ENCODE measurements at places on chromosomes 3 and 15. TPM values are rescaled to one million over a fixed set of nuclear protein-coding genes. Genes with fewer than 3 reads are reported as not detected.
A peak's percentile ranks its signal among the peaks of the same experiment; 100 is the strongest.

The NAALADL2 gene
- total RNA-seq, result 13.2 TPM

DNA sequence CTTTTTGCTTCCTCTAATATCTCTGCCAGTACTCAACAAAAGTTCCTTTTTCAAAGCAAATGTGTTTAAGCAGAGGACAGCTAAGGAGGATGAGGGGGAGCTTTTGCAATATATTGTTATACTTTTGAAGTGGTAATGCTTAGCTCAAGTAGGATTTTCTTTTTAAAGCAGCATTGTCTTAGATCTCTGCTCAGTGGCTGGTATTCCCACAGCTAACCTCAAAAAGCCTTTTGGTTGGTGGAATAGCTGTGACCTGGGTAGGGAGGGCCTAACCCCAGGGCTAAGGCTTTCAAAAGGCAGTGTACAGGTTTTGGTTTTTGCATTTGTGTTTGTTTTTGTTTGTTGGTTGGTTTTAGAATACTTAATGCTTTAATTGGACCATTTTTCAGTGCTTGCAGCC lies 76.1 kb downstream of the UBP1 start:
- DNase-seq, result no peak

- no peak for DNase-seq
These were observed 33.1 kb downstream of the KLF13 start for GRCh38 chr15:31359702-31360111.

DNA sequence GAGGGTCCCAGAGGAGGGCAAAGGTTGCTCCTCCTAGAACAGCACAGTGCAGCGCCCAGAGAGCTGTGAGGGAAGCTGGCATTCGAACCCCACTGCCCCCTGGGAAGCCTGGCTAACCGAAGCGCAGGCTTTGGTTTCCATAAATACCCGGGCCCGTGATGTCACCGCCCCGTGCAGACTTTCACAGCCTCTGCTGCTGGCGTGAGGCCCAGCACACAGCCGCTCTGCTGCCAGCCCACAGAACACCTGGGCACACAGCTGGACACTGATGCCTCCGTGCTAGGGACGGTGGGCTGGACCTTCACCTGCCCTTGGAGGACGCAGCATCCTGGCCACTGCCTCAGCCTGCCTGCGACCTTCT lies 1.0 kb downstream of the IQSEC1 start:
- peak; percentile 90 for DNase-seq

The PODXL2 gene
- 2.5 TPM for total RNA-seq

GRCh38 chr3:39469945-39470344 lies 2.5 kb downstream of the MOBP start:
- DNase-seq, result no peak

The ADAMTS17 gene
- 9.5 TPM for total RNA-seq

The PCLAF gene
- total RNA-seq, result 7.3 TPM

The GOLGA8F gene
- not detected for total RNA-seq

The ZIC1 gene
- not detected for total RNA-seq

DNA sequence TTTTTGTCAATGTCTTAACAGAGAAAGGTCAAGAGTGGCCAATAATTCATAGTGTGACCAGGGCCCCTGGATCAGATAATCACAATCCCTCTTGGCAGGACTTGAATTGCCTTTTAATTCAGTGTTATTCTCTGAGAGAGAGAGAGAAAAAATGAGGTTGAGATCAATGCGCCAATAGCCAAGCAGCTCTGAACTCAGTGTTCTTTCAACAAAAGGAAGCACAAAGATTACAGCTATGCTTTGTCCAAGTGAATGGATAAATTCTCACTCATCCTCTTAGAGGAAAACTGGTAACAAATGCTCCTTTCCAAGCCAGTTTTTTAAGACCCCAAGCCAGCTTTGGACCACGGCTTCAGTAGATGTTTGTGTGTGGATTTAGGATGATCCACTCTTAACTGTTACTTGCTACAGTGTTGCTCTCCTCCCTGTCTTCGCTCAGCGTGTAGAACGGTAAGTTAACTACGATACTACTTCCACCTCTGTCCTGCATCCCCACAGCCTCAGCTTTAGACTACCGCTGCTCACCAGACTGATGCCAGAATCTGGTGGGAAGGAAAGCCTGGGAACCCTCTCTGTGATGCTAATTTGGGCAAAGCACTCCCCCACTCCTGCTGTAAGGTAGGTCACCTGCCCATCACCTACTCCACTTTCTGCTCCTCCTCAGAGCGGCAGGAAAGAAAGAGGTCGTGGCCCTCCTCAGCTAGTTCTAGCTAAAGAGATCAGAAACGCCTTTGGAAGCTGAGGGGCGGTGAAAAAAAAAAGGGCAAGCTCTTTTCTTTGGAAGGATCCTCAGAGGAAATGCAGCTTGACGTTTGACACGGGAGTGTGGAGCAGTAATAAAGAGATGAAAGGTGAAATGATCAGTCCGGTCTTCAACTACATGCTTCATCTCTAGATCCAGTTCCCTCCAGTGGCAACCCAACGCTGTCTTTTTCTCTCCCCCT lies 46.8 kb upstream of the LPP start:
- no peak for DNase-seq

GRCh38 chr15:74523982-74524381 lies 17.0 kb upstream of the ARID3B start:
- DNase-seq, result no peak

DNA sequence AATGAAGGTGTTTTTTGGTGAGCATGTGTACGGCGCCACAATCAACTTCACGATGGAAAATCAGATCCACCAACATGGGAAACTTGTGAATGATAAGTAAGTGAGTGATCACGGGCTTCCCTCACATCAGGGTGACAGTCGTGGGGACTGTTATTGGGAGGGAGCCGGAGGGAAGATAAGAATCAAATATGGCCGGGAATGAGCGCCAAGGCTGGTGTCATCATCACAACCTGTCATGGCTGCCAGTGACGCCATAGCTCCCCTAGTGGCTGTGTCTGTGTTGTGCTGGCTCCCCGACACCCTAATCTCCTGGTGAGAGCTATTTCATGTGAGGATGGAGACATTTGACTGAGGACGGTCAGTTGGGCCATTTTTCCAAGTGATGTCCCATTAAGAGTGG lies 168.5 kb downstream of the SV2B start:
- no peak for DNase-seq

The CNTN3 gene
- total RNA-seq, result 2.6 TPM
